ENCODE measurements at places on chromosomes 6 and 20.

DNA sequence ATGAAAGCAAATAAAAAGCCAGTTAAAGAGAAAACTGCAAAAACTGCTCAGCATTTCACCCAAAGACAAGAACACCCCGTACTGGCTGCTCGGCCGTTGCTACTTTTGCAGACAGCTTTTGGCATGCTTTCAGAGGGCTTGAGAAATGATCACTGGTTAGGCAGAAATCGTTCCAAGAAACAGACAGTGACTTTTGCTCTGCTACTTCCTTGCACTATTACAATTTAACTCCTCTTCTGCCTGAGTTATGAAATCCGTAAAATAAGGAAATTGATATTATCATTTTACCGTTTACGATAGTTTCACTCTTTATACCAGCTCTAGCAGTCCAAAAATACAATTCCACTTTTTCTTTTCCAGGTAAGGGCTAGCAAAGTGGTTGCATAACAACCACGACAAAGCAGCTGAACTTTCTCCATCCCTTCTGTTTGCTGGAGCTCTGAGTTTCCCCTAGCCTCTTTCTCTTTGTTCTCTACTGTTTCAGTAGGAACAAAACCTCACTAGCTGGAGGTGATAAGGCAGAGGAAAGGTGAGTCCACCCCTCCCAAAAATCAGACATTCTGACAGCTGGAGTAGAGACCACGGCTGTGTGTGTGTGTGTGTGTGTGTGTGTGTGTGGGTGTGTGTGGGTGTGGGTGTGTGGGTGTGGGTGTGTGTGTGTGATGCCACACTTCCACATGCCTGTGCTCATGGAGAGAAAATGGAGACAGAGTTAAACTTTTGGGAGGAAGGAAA, 191.8 kb upstream of the RREB1 start:
- no peak for DNase-seq

DNA sequence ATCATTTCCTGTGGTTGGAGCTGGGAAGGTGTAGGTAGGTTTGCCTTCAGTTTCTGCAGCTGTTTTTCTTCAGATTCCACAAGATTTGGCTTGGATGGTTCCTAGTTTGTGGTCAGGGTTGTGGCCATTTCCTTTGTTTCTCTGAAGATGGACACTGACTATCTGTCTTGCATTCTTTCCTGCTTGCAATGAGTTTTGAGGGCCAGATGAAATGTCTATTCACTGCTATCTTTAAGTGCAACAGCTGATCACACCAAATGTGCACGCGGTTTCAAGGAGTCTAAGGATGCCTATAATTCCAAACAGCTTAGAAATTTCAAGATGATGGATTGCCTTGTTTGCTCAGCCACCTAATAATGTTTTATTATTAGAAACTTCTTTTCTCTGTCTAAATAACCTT, 28.4 kb downstream of the IL20RA start:
- no peak for DNase-seq

DNA sequence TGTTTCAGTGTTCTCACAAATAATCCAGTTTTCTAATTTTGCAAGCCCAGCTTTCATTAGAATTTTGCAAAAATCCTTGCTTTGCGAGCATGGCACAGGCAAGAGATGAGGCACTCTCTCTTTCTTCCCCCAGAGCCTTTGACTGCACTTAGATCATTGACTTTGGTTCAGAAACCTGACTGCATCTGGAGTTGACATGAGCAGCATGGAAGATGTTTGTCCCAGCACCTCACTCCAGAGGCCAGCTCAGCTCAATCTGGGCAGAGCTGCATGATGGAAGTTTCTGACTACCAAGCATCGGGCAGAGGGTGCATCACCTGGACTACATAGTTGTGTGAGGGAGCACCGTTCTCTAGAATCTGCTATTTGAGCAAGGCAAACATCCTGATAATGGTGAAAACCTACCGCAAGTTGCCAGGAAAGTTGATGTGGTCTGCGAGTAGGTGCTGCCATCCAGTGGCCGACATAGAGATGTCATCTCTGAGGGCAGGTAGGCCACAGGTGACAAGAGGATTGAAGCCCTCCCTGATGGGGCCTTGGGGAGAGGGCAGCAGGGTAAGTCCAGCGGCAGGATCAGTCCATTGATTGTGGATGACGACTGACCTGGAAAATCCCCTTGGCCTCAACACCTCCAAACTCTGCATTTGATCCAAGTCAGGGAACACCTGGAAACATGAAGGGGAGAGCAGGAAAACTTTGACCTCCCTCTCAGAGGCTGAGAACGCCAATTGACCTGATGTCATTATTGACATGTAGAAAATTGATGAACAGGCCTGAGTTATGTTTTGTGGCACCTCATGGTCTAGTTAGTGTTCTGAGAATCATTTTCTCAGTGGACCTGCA, 3.8 kb upstream of the LPA start:
- no peak for DNase-seq

DNA sequence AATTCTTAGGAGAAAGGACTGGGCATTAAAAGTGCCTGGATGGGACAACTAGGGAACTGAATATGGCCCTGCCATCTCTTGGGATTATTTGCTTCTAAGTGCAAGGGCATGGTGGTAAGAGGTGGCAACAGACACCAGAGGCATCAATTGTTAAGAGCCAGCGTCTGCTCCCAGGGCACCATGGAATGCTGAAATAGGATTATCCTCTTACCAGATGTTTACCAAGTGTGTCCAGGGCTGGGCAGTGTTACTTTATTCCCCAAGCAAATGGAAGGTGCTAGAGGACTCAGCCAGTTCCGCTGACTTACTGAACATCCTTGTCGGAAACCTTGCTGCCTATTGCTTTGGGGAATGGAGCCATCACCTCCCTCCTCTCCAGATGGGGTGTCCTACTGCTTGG, 273.6 kb upstream of the SUPT3H start:
- no peak for DNase-seq

DNA sequence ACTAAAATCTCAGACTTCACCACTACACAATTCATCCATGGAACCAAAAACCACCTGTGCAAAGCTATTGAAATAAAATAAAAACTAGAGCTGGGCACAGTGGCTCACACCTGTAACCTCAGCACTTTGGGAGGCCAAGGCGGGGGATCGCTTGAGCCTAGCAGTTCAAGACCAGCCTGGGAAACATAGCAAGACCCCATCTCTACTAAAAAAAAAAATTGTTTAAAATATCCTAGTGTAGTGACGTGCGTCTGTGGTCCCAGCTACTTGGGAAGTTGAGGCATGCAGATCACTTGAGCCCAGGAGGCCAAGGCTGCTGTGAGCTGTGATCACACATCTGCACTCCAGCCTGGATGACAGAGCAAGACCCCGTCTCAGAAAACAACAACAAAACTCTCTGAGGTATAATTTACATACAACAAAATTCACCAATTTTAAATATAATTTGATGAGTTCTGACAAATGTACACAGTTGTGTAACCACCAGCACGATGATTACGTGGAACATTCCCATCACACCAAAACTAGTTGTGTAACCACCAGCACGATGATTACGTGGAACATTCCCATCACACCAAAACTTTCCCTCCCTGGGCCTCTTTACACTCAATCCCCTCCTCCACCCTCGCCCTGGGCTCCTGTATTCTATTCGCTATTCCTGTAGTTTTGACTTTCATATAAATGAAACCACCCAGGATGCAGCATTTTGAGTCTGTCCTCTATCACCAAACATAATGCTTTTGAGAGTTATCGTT, 107.5 kb downstream of the TAF4 start:
- DNase-seq = no peak

DNA sequence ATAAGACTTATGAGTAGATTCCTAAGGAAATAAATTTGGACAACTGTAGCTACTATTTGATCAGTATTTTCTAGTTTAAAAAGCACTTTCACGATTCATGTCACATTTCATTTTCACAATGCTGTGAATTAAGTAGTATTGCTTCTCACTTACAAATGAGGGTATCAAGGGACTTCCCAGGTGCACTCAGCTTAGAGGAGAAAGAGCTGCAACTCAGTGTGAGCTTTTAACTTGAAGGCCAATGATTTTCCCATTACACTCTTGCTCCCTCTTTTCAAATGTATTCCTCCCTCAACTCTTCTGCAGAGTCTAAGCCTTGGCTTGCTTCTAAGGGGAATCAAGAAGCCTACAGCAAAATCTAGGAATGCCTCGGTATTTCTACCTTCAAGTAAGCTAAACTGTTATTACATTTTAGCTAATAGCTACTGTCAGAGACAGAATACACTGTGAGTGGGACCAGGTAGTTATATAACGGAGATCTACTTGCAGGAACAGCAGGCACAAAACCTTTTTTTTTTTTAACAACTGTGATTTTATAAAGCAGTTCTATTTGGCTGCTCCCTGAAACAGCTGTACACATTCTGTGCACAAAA, 339.0 kb downstream of the SYNE1 start:
- DNase-seq = no peak

- no peak for DNase-seq
These were observed 224.4 kb downstream of the UST start for GRCh38 chr6:148971031-148971927.

GRCh38 chr6:23106951-23107350, 537.6 kb downstream of the HDGFL1 start:
- no peak for DNase-seq

DNA sequence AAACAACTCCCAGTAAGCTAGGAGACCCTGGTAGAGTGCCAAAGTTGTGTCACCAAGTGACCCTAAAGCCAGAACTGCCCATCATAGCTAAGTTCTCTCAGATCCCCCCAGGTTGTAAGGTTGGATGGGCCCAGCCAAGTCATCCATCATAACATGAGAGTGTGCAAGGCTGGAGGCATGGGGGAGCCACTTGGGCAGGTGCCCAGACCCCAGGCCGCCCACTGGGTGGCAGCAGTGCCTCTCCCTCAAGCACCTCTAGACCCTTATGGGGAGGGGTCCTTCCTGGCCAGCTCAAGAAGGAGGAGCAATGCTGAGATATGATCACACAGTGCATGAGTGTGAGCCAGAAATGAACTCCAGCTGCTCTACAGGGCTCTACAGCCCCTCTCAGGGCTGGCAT, 154.5 kb downstream of the MYLK4 start:
- DNase-seq = no peak

DNA sequence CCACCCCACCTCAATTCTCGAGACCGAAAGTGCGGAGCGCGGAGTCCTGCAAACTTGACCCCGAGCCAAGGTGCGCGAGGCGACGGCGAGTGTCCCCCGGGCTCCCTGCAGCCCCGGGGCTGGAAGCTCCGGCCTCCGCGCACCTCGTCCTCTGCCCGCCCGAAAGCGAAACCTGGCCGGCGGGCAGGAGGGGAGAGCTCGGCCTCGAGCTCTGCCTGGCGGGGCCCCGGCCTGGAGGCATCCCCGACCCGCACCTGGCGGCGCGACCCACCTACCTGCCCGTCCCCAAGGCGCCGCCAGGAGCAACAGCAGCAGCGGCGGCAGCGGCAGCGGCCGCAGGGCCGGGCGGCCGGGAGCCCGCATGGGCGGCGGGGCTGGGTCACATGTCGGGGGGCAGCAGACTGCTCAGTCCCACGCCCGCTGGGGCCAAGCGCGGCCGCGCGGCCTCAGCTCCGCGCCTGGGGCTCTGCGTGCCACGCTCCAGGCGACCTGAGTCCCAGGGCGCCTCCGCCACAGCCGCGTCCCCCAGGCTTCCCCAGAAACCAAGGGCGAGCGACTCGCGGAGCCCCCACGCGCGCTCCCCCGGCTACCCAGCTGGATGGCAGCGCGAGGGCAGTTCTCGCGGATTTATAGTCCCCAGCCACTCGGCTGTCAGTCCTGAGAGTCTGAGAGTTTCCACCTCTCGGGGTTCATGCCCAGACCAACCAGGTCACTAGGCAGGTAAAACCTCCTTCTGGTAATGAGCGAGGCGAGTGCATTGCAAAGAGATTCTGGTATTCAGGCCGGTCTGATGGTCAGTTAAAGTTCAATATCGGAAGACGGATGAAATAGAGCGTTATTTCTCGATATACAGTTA, at the start of gene IL20RA:
IL20RA (minus strand) TSS at position 600 of the 856 bp plus-strand sequence; CDS start at position 363, 237 bp downstream.
- DNase-seq = no peak

- DNase-seq = no peak
These were observed 176.0 kb downstream of the MRPL14 start for GRCh38 chr6:43951063-43951755.
